ENCODE measurements at places on chromosomes 16 and 17.

DNA sequence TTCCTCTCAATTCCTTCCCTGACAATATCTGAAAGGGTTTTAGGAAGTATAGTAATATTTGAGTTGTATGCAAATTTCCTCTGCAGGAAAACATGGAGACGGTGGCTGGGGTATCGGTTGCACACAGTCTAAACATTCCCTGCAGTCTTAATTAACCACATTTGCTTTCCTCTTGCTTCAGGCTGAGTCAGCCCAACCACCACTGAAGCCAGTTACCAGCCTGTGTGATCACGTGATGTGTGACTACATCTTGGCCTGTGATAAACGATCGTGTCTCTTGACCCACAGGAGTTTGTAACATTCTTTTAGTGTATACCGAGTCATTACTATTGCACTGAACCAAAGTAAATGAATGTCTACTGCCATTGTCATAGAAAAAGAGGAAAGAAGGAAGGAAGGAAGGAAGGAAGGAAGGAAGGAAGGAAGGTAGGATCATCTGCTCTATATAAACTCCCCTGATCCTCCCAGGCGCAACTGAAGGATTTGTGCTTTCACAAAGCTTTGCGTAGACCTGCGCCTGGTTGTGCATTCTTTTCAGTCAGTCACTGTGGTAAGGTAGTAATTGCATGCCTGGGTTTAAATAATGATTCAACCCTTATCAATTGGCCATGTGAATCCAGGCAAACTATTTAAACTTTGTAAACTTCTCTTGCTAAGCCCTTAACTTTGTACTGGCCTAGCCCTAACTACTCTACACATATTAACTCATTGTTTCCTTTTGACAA lies 280.6 kb upstream of the SALL1 start:
- no peak for DNase-seq

DNA sequence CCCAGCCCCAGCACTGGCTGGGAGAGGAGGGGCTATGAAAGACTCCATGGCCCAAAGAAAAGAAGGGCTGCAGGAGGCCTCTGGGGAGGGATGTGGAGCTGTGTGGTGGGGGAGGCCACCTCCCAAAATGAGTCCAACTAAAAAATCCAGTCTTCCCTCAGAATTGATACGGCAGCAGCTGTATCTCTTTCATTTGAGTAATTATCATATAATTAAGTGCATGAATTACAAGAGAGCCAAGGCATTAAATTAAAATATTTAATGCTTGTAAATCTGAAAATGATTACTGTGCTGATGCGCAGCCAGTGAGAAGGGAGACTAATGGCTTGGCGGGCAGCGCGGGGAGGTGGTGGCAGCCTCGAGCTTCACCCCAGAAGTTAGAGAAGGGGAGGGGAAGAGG lies 192.8 kb downstream of the C16orf78 start:
- DNase-seq = no peak

DNA sequence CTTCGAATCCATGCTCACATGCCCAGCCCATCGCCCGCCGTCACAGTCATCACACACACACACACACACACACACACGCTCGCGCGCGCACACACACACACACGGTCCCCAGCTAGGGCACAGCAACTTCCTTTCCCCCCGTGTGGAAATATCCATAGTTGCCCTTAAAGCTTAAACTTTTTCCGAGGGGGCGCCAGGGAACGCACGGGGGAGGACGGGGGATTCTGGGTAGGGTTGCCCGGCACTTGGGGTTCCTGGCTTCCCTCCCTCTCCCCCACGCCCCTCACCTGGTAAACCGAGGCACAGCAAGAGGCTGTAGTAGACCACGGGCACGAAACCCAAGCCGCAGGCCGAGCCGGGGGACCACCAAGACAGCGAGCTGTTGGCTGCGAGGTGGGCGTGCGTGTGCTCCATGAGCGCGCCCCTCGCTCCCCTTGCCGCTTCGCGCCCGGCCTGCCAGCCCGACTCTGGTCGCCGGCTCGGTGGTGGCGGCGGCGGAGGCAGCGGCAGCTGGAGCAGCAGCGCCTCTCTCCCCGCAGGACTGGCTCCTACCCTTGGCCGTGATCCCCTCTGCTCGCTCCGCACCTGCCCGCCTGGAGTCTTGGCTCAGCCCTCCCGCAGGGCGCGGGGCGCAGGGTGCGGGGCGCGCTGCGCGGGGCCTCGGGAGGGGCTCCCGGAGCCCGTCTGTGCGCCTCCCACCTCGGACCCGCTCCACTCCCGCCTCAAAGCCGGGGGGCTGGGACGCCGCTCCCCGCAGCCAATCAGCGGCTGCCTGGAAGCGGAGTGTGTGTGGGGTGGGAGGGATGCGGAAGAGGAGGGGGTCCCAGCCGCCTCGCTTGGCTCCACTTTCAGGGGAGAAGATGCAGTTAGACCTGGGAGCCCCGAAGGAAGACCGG lies at the start of gene GPR139:
Gene GPR139 (minus strand): TSS at position 688 of the 896 bp plus-strand sequence. CDS start 274 bp downstream, at position 414.
- no peak for DNase-seq

GRCh38 chr16:23578101-23578830 lies 17.9 kb downstream of the NDUFAB1 start:
- no peak for DNase-seq

DNA sequence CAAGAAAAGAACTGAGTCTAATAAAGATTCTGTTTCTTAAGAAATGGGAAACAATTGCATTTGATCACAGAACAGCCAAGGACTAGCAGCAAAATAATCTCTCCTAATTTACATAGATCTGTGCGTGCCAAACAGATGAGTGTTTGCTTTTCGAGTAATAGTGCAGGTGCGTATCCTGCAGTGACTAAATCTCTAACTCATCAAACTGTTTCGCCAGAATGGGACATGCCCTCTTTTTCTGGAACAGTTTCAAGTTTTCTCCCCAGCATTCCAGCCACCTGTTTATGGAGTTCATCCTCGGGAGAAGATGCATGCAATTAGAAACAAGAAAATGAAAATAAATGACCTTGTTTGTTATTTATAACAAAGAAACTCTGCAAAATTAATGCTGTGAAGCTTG lies 5.7 kb upstream of the TOX3 start:
- peak; percentile 70 for DNase-seq

DNA sequence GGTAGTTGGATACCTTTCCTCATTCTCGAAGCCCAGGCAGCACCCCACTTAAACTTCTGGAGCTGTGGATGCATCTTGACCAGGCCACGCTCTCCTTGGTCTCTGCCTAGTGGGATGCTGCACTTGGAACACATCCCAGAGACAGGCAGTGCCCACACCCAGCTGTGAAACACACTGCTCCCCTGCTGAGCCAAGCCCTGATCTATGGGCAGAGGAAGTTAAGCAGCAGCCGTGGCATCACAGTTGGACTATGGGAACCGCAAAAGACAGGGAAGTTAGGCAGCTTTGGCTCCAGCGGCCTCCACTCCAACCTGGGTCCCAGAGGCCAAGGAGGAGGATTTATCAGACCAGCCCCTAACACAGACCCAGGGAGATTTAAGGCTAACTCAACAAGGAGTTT lies 284.8 kb upstream of the CCL2 start:
- DNase-seq = no peak

GRCh38 chr17:79678091-79678735 lies 52.5 kb upstream of the ENPP7 start:
- no peak for DNase-seq

- no peak for DNase-seq
These were observed 66.4 kb downstream of the MYH10 start for GRCh38 chr17:8563981-8564602.

GRCh38 chr17:45121055-45121454 lies 11.3 kb downstream of the PLCD3 start:
- no peak for DNase-seq

DNA sequence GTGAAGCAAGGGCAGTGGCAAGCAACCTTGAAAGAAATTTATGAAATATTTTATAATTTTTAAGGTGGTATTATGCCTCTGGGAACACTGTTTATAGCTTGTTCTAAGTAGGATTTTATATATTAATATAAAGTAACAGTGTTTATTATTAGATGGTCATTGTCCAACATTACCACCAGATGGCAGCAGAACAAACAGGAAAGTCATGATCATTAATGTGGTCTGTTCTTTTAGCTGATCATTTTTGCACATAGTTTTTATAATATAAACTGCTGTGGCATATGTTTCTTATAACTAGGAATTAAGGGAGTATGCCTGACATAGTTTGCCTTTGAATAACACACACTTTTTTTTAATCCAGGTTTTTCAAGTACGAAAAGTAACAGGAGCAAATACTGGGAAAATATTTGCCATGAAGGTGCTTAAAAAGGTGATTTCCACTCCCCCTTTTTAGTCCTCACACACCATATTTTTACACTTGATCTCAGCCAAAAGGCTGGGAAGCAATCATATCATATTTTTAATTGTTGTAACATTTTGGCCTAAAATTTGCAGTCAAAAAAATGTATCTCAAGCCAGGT lies 21.4 kb downstream of the RPS6KB1 start:
- DNase-seq = no peak

DNA sequence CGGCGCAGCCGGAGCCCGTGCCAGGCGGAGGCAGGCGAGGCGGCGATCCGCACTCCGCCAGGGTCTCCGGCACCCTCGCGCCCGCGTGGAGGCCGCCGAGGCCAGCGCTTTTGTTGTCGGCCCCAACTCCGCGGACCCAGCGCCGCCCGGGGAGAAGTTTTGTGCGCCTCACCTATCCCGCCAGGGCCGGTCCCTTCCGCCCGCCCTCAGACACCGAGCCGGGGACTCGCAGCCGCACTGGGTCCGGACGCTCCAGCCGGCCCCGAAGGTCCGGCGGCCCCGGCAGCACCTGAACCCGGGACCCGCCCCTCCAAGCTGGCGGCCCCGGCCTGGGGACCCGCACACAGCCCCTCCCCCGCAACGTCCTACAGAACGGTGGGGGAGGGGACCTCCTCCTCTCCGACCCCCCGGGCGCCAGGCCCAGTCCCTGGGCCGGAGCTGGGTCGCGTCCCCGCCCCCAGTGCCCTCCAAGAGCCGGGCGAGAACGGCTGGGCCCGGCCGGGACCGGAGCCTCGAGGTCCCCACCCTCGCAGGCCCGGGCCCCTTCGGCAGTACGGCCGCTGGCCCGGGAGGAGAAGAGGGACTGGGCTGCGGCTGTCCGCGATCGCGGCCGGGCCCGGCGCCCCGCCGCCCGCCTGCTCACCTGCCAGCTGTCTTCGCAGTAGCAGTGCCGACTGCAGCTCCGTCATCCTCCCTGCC lies 698 bp downstream of the UBE2G1 start:
- DNase-seq = no peak

GRCh38 chr17:63760771-63761539 lies 12.4 kb downstream of the CCDC47 start:
- no peak for DNase-seq

- DNase-seq = no peak
These were observed 121.8 kb downstream of the CYLD start for GRCh38 chr16:50863644-50864144.

DNA sequence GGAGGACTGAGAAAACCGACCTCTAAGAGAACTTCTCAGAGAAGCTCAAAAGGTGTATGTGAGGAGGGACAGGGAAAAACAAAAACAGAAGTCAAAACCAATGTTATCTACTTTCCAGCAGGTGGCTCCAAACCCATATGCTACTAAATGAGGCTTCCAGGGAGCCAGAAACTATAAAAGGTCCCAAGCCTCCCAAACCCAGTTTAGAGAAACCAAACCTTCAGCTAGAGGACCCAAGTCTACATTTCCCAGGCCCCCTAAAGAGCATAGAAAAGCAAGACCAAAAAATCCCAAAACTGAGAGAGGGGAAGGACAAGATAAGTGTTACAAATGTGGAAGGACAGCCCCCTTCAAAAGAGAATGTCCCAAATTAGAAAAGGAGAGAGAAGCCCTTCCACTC lies 3.7 kb downstream of the HPR start:
- DNase-seq = no peak

DNA sequence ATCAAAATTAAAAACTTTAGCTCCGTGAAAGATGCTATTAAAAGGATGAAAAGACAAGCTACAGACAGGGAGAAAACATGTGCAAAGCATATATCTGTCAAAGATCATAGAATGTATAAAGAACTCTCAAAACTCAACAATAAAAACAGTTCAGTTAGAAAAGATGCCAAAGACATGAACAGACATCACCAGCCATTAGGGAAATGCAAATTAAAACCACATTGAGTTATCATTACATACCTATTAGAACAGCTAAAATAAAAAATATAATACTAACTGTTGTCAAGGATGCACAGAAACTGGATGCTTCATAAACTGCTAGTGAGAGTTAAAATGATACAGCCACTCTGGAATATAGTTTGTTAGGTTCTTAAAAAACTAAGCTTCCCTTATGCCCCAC lies 58.8 kb downstream of the NFATC3 start:
- no peak for DNase-seq

DNA sequence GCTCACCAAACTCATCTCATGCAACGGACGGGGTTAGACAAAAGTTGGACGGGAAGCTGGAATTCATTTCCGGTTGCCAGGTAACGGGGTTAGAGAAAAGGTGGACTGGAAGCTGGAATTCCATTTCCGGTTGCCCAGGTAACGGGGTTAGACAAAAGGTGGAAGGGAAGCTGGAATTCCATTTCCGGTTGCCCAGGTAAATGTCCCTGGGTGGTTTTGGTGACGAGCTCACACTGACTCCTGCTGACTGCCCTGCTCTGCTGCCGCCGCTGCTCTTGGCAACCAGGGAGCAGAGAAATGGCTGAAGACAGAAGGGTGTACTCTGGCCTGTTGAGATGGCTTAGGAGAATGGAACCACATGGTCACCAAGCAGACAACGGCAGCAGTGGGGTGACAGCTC lies 170.3 kb upstream of the RPH3AL start:
- DNase-seq = no peak

DNA sequence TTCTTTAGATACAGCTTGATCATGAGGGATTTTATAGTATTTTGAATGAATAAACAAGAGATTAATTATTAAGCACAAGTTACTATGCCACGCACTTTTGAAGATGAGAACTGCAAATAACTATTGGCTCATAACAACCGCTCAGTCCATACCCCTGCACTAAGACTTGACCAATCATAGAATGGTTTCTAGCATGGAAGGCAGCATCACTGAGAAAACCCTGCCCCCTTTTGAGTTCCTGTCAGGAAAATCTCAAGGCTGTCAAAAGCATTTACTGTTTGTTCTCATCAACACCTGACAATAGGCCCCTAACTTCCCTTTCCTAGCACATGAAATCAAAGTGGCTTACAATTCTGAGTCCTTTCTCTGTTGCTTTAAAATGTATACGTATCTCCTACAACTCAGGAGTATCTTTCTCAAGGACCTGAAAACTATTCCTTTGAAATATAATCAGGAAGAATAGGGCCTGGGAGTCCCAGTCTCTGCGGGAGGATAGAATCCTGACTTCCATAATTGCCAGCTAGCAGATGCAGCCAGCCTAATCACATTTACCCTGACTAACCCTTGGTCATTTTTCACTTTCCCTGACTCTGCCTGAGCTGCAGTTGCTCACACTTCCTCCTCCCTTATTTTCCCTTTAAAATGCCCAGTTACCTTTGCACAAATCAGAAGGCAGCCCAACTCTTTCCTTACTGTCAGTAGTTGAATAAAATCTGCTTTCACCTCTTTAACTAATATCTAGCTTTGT lies 9.1 kb upstream of the MMD start:
- no peak for DNase-seq

DNA sequence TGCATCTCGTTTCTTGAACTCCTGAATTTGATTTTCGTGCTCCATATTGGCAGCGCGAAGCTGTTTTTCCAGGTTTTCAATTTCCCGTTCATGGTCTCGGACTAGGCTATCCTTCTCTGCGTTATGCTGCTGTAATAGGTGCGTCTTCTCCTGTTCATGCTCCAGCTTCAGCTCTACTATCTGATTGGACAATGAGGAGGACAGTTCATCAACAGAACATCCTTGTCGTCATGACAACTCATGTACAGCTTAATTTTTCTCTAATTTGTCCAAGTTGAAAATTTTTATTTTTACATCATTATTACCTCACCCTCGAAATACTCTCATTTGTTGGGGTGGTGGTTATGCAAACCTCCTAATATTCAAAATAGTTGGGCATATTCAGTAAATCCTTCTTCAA lies 289.8 kb downstream of the CEP112 start:
- no peak for DNase-seq
